ENCODE measurements at places on chromosomes 3 and 15.

DNA sequence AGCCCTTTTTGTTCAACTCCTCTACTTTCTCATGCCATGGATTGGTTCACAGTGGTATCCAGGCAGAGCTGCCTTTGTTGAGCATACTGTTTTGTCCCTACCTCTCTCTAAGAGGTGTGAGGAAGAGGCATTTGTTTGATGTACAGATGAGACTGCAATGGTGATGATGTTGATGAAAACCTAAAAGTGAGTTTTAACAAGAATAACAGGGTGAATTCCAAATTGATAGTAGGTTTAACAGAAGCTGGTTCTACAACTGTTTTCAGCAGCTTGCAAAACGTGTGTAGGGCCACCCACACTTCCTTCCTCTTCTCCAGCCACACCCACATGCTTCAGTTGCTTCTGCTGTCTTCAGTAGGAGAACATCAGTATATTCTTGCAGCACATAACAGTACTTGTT, 10.2 kb downstream of the SNRK start:
- peak; percentile 61 for DNase-seq

DNA sequence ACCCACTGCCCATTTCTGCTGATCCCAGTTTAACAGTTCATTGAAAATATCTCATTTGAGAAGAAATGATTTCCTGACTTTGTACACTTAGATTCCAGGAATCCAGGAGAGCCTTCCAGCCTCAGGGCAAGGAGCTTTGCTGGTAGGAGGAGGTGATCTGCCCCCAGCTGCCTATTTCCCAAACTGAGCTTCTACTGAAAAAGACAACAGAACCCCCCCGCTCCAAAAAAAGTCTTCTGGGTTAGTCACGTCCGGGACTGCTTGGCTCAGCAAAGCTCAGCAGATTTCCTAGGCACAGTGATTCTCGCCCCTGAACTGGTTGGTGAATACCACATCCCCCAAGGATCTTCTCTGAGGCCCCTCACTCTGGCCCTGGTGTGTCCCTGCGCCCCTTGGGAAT, 13.1 kb downstream of the SLC6A6 start:
- DNase-seq = no peak

DNA sequence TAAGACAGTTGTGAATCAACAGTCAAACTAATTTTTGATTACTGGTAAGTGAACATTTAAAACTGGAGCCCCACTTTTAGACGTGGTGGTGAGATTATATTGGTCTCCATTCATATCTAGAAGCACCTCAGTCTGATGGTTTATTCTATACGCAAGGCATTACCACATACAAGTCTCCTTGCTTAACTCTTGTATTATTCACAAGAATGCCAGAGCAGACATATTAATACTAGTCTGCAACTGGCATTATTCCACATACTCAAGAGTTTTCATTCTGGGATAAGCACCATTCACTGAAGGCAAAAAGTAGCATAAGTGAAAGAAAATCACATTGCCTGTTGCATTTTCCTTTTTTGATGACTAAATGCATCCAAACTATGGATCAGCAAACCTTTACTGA, 36.9 kb upstream of the MEIS2 start:
- no peak for DNase-seq

GRCh38 chr15:82543160-82543559, 2.9 kb upstream of the RPS17 start:
- peak; percentile 60 for DNase-seq

- DNase-seq = peak; percentile 26
Measured at GRCh38 chr15:100602823-100603393, 519 bp downstream of the ASB7 start.

DNA sequence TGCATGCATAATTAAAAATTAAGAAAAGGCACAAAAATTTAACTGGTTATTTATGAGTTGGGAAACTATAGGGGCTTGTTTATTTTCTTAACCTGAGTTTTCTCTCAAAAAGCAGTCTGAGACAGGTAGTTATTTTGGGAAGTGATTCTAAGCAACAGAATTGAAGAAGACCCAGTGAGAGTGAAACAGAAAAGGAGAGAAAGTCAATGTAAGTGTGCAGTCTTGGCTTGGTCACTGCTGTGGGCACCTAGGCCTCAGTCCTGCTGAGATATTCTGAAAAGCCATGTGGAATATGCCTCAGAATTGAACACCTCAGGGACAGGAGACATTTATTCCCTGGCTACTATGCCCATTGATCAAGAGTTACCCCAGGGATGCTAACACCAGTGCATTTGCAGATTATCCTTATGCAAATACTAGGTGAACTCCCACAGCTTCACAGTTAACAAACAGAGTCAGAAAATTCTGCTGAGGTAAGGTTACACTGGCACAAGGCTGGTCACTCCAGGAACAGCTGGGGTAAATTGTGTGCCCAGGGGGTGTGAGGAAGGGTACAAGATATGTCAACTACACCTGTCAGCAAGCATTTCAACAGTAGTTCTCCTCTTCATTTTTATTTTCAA, 222.7 kb downstream of the EFHB start:
- DNase-seq = no peak

Measured in hematopoietic multipotent progenitor cell treated with erythropoietin and hydrocortisone succinate and interleukin-3 and kit ligand, for 8 days (in vitro differentiated cells).